ENCODE measurements at places on chromosomes 6 and 20. TPM values are rescaled to one million over a fixed set of nuclear protein-coding genes. Genes with fewer than 3 reads are reported as not detected.

The CLPSL2 gene
- not detected for total RNA-seq

The RALGAPB gene
- total RNA-seq: 17.9 TPM

The MMP24OS gene
- total RNA-seq: 14.2 TPM

The OXT gene
- total RNA-seq: 0.18 TPM

The PRL gene
- not detected for total RNA-seq

The C6orf15 gene
- not detected for total RNA-seq

The MEI4 gene
- not detected for total RNA-seq

The MDC1 gene
- 2.4 TPM for total RNA-seq

The KCNB1 gene
- under 0.01 TPM for total RNA-seq

The DDX27 gene
- 33.7 TPM for total RNA-seq

Measured in smooth muscle cell of bladder (primary cell).